ENCODE measurements at places on chromosomes 3 and 15. TPM values are rescaled to one million over a fixed set of nuclear protein-coding genes. Genes with fewer than 3 reads are reported as not detected.

DNA sequence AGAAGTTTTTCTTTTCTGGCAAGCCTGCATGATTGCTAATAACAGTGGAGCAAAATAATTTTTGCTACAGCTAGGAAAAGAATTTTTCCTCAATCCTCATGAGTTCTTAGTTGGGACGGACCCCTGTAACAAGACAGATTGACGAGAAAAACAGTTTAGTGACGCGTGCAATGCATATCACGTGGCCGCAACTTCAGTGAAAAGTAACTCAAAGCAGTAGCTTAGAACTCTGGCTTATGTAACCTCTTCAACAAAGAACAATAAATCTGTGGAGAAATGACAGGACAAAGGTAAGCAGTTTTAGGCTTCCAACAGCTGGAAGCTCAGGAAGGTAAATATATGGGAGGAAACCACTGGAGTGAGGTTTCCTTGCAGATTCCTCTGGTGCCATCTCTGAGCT is 19.7 kb downstream of the FAM107A start:
- no peak for DNase-seq

DNA sequence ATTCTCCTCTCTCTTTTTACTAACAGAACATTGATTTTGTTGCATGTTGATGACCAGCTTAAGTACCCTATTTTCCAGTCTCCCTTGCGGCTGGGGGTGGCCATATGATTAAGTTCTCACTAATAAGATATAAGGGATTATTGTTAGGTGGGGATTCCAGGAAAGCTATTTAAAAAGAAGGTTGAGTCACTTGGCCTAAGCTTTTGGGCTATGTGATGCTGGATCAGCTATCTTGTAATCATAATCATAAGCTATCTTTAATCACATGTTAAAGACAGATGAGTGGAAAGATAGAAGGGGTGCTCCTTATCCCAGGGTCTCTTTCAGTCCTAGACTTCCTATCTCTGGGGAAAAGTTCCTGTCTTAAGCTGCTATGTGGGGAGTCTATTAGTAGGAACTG is 59.9 kb downstream of the CGNL1 start:
- DNase-seq, result no peak

- DNase-seq, result no peak
Measured at GRCh38 chr3:66555214-66555844, 54.5 kb upstream of the LRIG1 start.

DNA sequence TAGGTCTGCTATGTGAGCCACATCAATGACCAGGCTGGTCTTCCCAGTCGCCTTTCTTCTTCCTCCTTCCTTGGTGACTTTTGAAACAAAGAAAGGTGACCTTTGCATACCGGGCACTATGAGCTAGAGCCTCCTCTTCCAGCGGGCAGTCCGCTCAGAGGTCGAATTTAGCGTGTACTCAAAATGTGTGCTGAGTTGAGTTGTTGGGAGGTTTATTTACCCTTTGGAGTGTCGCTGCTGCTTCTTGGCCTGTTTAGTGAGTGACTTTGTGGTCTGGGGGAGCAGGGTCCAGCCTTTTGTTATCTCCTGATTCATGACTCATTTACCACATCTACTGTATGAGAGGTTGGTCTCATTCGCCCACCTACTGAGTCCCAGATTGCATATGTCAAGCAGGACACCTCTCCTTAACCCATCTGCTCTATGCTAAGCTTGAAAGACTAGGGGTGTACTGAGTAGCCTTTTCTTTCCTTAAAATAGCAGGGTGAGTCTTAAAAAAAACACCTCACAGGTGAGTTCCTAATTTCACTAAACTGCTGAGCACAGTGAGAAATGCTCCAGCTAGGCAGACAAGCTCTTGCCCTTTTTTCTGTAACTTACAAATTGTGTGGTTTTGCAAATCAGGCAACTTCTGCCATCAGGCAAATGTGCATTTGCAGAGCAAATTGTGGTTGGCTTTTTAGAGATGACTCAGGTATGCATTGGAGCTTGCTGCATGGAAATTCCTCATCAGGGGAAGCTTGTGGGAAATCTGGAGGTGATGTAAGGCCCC is 3.2 kb upstream of the SIAH2 start:
- DNase-seq, result no peak

- no peak for DNase-seq
Measured at GRCh38 chr3:10017636-10018292, 8.5 kb upstream of the FANCD2 start.

MASP1 gene
- 0.50 TPM for polyA plus RNA-seq

FAM107A gene
- polyA plus RNA-seq, result 4.8 TPM

DNA sequence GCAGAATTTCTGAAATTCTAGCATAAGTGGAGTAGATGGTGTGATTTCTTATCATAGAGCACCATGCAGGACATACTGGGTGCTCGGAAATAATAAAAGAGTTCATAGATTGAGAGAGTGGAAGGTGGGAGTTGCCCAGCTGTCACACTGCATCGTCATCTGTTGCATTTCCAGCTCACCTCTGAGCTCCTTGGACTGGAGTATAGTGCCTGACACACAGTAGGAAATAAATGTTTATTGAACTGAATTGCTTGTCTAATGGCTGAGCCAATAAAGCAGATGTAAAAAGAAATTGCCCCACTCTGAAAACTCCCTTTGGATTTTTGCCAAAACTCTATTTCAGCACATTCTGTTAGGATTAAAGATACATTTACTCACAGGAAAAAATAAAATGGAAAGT is 108.9 kb upstream of the UBE2E1 start:
- DNase-seq, result no peak

- DNase-seq, result no peak
Measured at GRCh38 chr15:78390242-78390641, 47.8 kb upstream of the IREB2 start.

- no peak for DNase-seq
Measured at GRCh38 chr15:74392902-74393301, 25.5 kb upstream of the CYP11A1 start.

DNA sequence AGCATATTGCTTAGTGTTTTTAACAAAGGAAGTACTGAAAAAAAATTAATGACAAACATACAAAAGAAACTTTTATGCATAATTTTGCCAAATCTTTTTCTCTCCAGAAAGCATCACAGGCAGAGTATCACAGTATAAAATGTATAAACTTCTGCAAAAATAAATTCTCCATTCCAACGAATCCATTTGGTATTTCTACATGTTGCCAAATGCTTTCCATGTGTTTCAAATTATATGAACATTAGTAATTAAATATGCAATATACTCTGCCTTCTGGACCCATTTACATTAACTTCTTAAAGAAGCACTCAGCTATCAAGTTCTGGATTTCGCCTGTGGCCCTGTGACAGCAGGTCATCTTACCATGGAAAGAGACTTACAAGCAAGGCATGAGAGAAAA is 189.1 kb upstream of the ALCAM start:
- no peak for DNase-seq

GRCh38 chr15:25368850-25369249 is 70.0 kb downstream of the UBE3A start:
- DNase-seq, result no peak

- DNase-seq, result peak; percentile 60
Measured at GRCh38 chr3:101020351-101021015, 27.3 kb upstream of the ABI3BP start.

- DNase-seq, result peak; percentile 50
Measured at GRCh38 chr3:51099794-51100535, 285.1 kb upstream of the MANF start.

- no peak for DNase-seq
Measured at GRCh38 chr3:31536497-31536896, 3.8 kb downstream of the STT3B start.

Data from endothelial cell of umbilical vein (primary cell).